Activated CD8-positive, alpha-beta memory T cell treated with anti-CD3 and anti-CD28 coated beads for 1 hour (primary cell): ENCODE measurements at places on chromosomes 1 and 21.

- DNase-seq: no peak
These were observed 181.7 kb upstream of the DPYD start for GRCh38 chr1:98102345-98103030.

DNA sequence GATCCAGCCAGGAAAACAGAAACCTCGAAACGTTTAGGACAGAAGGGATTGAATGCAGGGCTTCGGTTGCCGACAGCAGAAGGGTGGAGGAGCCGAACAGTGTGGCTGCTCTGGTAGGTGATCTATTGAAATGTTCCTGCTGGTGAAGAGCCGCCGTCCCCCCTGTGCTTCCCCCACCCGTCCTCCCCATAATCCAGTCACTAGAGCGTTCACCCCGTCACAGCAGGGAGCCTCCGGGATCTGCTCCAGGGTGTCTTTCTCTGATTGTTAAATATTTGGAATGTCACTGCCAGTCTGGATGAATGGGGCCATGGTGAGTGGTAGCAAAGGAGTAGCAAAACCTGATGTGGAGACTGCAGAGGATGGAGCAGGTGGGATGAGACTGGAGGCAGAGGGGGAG is 255.1 kb upstream of the CSF3R start:
- no peak for DNase-seq

GRCh38 chr1:119080586-119080985 is 59.9 kb downstream of the WARS2 start:
- DNase-seq: no peak

DNA sequence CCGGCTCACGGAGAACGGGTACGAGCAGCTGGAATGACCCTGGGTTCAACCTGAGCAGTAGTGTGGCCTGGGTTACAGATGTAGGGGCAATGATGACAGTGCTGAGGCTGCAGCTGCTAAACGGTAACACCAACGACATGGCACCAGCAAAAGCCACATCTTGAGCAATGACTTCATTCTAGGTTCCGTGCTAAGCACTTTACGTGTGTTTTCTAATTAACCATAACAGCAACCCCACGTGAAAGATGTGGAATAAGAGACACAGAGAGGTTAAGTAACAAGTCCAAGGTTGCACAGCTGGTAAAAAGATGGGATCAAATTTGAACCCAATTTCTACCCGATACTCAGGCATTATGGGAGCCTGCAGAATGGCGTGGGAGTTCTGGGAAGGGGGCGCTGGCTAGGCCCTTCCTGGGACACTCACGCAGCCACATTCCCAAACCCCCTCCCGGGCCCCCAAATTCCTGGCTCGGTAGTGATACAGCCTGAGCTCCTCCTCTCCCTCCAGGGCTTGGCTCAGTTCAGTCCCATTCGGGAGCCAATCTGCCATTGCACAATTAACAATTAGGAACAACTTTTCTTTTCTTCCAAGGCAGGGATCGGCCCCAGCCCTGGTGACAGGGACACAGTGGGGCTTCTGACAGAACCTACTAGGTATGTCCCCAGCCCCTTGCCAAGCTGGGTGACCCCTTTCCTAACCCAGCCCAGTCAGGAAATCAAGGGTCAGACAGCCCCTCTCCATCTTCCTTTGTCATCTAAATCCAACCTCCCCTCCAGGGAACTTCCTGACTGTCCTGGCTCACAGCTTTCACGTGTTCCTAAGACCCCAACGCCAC is 23.8 kb upstream of the ECE1 start:
- no peak for DNase-seq
